Central memory CD8-positive, alpha-beta T cell (primary cell): ENCODE measurements at places on chromosomes 7 and 10.

DNA sequence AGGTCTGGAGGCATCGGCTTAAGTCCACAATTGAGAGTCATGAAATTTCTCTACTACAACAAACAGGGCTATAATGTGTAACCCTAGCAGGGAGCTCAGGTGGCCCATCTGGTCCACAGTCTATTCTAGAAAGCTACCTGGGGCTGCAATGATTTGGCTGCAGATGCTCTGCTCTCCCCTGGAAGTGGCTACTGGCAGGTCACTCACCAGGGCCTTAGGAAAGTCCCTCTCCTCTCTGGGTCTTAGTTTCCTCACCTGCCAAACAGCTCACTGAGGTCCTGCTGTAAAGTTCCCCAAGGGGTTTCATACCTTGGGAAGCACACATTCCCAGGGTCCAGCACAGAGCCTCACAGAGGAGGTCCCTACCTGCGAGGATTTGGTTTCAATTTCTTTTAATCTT lies 2.5 kb downstream of the IGFBP3 start:
- H3K4me1 ChIP-seq: peaks cover 13% of the 10 kb centered on the region
- DNase-seq: no peak
- H3K27me3 ChIP-seq: peaks cover 61% of the 10 kb centered on the region
- peaks cover 6% of the 10 kb centered on the region for H3K36me3 ChIP-seq
- H3K4me3 ChIP-seq: no peak overlapping the region

DNA sequence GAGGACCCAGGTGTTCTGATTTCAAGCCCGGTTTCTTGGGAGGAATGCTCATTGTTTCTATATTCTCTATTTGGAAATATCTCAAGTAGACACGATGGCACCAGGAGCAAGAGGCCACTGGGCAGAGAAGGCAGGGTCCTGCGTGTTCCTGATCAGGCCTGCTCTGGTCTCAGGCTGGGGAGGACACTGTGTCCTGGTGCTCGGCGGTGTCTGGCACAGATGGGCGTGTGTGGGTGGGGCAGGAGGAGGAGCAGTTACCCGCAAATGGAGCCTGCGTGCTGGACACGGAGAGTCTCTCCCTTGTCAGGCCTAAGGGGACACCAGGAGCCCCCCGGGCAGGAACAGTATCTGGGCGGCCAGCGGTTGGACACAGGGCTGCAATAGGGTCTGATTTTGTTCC lies 25.9 kb upstream of the GOLGA7B start:
- H3K27ac ChIP-seq: no peak overlapping the region
- H3K27me3 ChIP-seq: peaks cover 16% of the 10 kb centered on the region
- peaks cover 6% of the 10 kb centered on the region for H3K4me1 ChIP-seq
- H3K36me3 ChIP-seq: peaks cover 2% of the 10 kb centered on the region
- no peak for DNase-seq

GRCh38 chr7:129110258-129110981 lies 34.1 kb upstream of the TSPAN33 start:
- no peaks in the 10 kb centered on the region for H3K27me3 ChIP-seq
- no peak overlapping the region for H3K27ac ChIP-seq
- no peaks in the 10 kb centered on the region for H3K4me1 ChIP-seq
- H3K36me3 ChIP-seq: no peaks in the 10 kb centered on the region

- peaks cover 29% of the 10 kb centered on the region for H3K27me3 ChIP-seq
- no peaks in the 10 kb centered on the region for H3K36me3 ChIP-seq
- no peak overlapping the region for H3K27ac ChIP-seq
Measured at GRCh38 chr7:94477878-94478277, 31.7 kb upstream of the CASD1 start.

DNA sequence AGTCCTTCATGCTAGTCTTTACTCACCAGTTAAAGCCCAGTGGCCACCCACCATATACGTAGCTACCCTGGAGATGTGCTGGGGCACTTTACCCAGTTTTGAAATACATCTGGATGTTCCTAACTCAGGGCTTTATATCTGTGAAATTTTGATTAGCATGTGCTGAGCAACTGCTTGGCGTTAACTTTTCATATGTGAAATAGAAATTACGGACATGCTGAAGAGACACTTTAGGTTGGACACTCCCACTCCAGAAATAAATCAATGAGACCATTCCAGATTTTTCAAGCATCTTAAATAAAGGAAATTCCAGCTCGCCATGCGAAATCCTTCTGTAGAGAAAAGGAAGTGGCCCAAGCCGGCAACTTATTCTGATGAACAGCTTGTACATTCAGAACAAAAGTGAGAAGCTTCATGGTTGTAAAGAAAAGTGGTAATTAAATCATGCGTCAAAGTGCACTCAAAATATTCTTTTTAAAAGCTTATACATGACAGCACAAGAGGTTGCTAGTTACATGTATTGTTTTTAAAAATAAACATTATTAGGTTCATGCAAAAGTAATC lies 153.5 kb upstream of the ITGB1 start:
- H3K4me3 ChIP-seq: peak overlapping the region; percentile 65
- peak overlapping the region; percentile 92 for H3K27ac ChIP-seq
- H3K27me3 ChIP-seq: no peaks in the 10 kb centered on the region
- H3K4me1 ChIP-seq: peaks cover 83% of the 10 kb centered on the region
- no peak for DNase-seq

DNA sequence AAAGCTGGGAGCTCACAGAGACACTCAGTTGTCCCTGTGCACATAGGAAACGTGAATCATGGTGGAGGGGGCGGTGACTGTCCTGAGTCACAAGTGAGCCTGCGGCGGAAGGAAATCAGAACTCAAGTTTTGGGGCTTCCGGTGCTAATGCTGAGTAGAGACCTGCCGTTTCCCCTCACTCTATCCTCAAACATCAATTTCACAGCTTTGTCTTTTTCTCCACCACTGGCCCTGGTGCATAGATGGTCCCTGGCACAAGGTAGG lies 21.9 kb downstream of the ADCYAP1R1 start:
- H3K4me1 ChIP-seq: no peaks in the 10 kb centered on the region
- peaks cover 11% of the 10 kb centered on the region for H3K27me3 ChIP-seq
- H3K4me3 ChIP-seq: no peak overlapping the region
- no peak for DNase-seq
- H3K36me3 ChIP-seq: no peaks in the 10 kb centered on the region

- H3K36me3 ChIP-seq: no peaks in the 10 kb centered on the region
- no peak for DNase-seq
- H3K27ac ChIP-seq: no peak overlapping the region
- no peak overlapping the region for H3K4me3 ChIP-seq
- H3K4me1 ChIP-seq: no peaks in the 10 kb centered on the region
- H3K27me3 ChIP-seq: no peaks in the 10 kb centered on the region
Measured at GRCh38 chr7:14851610-14852009, 50.9 kb downstream of the DGKB start.

DNA sequence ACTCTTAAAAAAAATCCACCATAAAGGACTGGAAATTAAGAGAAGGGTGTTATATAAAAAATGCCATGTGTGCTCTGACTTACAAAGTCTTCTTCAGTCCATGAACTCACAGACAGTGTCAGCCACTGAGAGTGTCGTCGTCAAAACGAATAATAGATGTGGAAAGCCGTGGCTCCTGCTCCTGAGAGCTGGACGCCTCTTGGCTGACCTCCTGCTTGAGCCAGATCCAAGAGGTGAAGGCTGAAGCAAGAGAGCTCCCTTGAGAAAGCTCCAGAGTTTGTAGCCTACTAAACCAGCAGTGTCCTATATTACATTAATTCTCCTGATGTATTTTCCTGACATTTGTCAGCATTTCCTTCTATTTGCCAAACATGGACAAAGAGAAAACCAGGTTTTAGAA lies 234.3 kb upstream of the C7orf33 start:
- no peak overlapping the region for H3K4me3 ChIP-seq
- no peak for DNase-seq
- no peaks in the 10 kb centered on the region for H3K4me1 ChIP-seq
- no peak overlapping the region for H3K27ac ChIP-seq
- H3K27me3 ChIP-seq: peaks cover 22% of the 10 kb centered on the region

GRCh38 chr7:127530148-127530547 lies 55.2 kb downstream of the GCC1 start:
- H3K27me3 ChIP-seq: peaks cover 48% of the 10 kb centered on the region
- no peaks in the 10 kb centered on the region for H3K36me3 ChIP-seq
- H3K4me1 ChIP-seq: no peaks in the 10 kb centered on the region
- no peak for DNase-seq
- no peak overlapping the region for H3K4me3 ChIP-seq
- no peak overlapping the region for H3K27ac ChIP-seq

DNA sequence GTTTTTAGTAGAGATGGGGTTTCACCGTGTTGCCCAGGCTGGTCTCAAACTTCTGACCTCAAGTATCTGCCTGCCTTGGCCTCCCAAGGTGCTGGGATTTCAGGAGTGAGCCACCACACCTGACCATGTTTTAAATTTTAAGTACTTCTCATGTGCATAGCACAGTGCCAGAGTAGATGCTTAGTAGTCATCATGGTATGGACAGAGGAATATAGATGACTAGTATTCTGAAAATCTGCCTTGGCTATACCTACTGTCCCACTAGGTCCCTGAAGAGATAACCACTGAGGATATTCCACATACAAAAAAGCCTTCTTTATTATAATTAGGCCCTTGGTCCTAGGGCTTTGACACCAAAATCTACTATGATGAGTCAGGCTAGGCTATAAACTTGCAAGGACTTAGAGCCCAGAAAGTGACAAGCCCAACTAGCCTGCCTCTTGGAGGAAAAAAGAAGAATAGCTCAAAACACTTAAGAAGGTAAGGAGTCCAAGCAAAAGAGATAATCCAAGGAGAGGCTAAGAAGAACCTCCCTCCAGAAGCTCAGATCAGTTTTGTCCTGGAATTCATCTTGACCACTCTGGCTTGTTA lies 34.0 kb downstream of the LUC7L2 start:
- no peak for DNase-seq
- H3K27ac ChIP-seq: no peak overlapping the region
- H3K27me3 ChIP-seq: no peaks in the 10 kb centered on the region

- H3K27me3 ChIP-seq: peaks cover 50% of the 10 kb centered on the region
- DNase-seq: no peak
- no peaks in the 10 kb centered on the region for H3K36me3 ChIP-seq
Measured at GRCh38 chr7:134396031-134396430, 62.9 kb downstream of the AKR1B1 start.

DNA sequence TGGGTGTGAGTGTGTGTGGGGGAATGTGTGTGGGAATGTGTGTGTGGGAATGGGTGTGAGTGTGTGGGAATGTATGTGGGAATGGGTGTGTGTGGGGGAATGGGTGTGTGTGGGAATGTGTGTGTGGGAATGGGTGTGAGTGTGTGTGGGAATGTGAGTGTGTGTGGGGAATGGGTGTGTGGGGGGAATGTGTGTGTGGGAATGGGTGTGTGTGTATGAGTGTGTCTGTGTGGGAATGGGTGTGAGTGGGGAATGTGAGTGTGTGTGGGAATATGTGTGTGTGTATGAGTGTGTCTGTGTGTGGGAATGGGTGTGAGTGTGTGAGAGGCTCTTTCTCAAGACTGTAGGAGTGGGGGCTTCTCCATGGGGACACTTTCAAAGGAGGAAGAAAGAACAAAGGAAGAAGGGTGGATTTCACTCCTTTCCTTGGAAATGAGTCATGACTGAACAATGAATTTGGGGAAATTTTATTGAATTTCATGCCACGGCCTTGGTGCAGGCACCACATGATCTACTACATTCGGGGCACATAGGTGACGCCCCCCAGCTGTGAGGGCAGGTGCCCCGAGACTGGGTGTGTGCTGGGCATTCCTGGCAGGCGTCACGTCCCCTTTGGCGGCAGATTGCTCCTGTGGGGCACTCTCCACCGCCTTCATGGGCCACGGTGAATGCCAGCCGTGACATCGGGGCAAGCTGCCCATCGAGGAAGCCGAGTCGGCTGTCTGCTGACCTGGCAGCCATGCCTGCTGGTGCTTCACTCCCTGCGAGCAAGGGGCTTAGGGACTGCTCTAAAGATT lies 88.8 kb upstream of the INSIG1 start:
- peak overlapping the region; percentile 47 for H3K27ac ChIP-seq
- H3K4me3 ChIP-seq: no peak overlapping the region
- DNase-seq: no peak
- peaks cover 9% of the 10 kb centered on the region for H3K36me3 ChIP-seq
- peaks cover 5% of the 10 kb centered on the region for H3K27me3 ChIP-seq
- peaks cover 32% of the 10 kb centered on the region for H3K4me1 ChIP-seq
